Heart right ventricle (tissue), 16 donors: ENCODE measurements at places on chromosomes 7 and 10. TPM values are rescaled to one million over a fixed set of nuclear protein-coding genes. Genes with fewer than 3 reads are reported as not detected.

DNA sequence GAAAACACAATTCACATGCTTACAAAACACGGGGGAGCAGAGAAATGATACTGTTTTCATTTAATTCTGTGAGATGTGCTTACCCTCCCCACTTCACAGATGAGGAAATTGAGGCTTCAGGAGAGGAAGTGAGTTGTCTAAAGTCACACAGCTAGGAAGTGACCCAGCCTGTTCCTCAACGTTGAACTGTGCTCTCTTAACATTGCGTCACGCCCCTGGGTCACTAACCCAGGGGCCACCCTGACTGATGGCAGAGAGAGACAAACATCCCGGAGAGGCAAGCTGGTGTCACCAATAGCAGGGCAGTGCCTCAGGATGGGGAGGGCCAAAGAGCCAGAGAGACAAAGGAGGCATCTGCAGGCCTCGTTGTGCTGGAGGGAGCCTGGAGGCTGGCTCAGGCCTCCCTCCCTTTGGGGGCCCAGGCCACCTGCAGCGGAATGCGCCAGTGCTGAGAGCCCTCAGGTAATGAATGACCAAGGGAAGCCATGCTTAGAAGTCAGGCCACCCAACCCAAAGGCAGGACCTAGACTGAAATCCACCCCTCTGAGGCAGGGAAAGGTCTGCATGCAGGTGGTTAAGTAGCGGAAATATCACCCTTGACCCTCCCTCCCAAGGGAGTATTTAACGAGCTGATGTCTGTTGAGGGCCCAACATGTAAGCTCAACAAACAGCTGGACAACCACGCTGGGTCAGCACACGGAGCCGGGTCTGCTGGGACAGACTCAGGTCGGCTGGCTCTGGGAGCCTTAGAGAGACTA lies 81.3 kb downstream of the C10orf105 start:
- H3K27me3 ChIP-seq = no peaks in the 10 kb centered on the region
- H3K4me1 ChIP-seq = peaks cover 12% of the 10 kb centered on the region
- no peak overlapping the region for H3K27ac ChIP-seq
- H3K36me3 ChIP-seq = no peaks in the 10 kb centered on the region
- H3K4me3 ChIP-seq = no peak overlapping the region

GRCh38 chr10:43384252-43385221 lies 13.1 kb downstream of the FXYD4 start:
- peaks cover 18% of the 10 kb centered on the region for H3K4me1 ChIP-seq
- no peak for DNase-seq
- H3K4me3 ChIP-seq = no peak overlapping the region

DNA sequence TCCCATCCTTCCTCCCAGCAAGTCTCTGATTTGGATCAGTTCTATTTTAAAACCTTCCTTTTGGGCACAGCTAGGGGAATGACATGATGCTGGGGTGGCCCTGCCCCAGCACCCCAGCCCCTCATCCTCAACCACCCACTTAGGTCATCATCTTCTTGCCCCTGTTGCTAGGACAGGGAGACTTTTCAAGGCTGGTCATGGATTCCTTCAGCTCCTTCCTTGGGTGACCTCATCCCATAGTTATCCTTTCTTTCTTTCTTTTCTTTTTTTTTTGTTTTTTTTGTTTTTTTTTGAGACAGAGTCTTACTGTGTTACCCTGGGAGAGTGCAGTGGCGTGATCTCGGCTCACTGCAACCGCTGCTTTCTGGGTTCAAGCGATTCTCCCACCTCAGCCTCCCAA lies 127.2 kb downstream of the WDFY4 start:
- H3K4me1 ChIP-seq = peaks cover 9% of the 10 kb centered on the region

DNA sequence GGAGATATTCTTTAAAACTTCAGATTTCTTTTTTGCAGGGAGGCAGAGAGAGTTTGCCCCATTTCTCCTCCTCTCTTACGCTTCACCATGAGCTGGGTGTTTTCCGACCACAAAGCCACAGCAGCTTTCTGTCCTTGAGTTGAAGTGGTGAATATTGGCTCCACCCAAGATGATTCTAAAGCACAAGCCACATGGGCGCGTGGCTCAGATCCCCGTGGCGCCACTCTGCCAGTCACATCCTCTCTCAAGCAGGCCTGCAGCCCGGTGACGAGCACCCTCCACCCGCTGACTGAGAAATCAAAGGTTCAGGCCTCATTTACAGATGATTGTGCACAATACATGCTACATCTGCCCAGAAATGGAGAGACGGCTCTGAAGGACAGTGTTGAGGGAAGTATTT lies 27.6 kb upstream of the RNF32 start:
- H3K27me3 ChIP-seq = peaks cover 30% of the 10 kb centered on the region
- H3K36me3 ChIP-seq = no peaks in the 10 kb centered on the region
- H3K27ac ChIP-seq = no peak overlapping the region

DNA sequence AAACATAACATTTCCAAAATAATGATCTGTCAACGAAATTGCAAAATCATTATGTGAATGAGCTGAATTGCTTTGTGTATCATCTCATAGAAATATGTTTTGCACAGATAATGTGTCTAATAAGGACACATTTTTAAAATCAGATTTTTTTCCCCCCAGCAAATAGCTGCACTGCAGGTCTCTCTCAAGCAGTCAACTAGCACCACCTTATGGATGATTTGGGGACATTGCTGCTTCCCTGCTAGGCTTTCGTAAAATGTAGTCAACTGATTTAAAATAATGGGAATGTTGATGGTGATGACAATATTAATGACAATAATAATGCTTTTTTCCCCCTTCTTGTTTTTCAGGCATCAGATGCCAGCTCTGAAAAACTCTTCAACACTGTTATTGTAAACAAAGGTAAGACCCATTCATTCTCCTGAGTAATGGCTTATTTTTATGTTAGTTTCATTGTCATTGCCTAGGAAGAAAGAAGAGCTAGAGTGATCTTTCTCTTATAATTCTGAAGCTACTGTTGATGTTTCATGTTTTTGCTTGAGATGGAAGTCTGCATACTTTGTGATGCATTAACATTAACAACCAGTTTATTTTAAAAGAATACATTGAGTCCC lies 433.6 kb upstream of the GALNT17 start:
- H3K4me1 ChIP-seq = no peaks in the 10 kb centered on the region
- H3K27ac ChIP-seq = no peak overlapping the region
- H3K36me3 ChIP-seq = no peaks in the 10 kb centered on the region
- H3K27me3 ChIP-seq = no peaks in the 10 kb centered on the region
- DNase-seq = no peak
- H3K4me3 ChIP-seq = no peak overlapping the region

- H3K4me1 ChIP-seq = no peaks in the 10 kb centered on the region
- DNase-seq = no peak
- H3K36me3 ChIP-seq = no peaks in the 10 kb centered on the region
- H3K27me3 ChIP-seq = no peaks in the 10 kb centered on the region
Measured at GRCh38 chr7:20459419-20459818, 128.7 kb downstream of the ITGB8 start.

DNA sequence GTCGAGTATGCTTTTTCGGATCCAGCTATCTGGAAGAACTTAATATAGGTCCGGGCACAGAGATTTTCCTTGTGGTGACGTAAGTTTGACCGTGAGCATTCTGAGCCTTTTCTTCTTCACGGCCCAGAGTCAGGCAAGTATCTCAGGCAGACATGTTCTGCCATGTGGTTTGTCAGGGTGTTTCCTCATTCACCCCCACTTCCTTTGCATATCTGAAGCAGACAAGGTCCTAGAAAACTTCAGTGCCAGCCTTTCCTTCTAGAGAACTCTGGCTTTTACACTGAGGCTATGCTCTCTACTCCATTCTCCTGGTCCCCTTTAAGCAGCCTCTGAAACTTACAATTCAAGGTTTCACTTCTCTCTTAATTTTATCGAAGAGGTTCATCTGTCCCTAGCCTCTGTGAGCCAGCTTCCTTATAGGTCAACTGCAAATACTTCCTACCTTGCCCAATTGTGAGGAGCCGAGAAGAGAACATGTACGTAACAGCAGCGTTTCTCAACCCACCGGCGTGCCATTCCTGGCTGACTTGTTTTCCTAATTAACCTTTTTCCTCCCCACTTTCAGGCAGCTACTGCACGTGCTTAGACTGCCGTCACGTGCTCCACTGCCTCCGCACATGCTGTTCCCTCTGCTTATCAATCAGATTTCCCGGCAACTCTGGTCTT lies 47.3 kb downstream of the CDCA7L start:
- peak overlapping the region; percentile 19 for H3K27ac ChIP-seq
- DNase-seq = no peak
- H3K27me3 ChIP-seq = no peaks in the 10 kb centered on the region
- peaks cover 37% of the 10 kb centered on the region for H3K36me3 ChIP-seq
- H3K4me1 ChIP-seq = no peaks in the 10 kb centered on the region

- no peaks in the 10 kb centered on the region for H3K27me3 ChIP-seq
- no peak overlapping the region for H3K27ac ChIP-seq
- no peak for DNase-seq
- H3K4me3 ChIP-seq = no peak overlapping the region
- no peaks in the 10 kb centered on the region for H3K4me1 ChIP-seq
Measured at GRCh38 chr10:50447691-50448090, 176.1 kb downstream of the SGMS1 start.

GRCh38 chr7:153447011-153447410 lies 605.2 kb upstream of the DPP6 start:
- H3K36me3 ChIP-seq = no peaks in the 10 kb centered on the region
- no peak for DNase-seq
- H3K27ac ChIP-seq = no peak overlapping the region
- H3K4me3 ChIP-seq = no peak overlapping the region
- no peaks in the 10 kb centered on the region for H3K4me1 ChIP-seq

DNA sequence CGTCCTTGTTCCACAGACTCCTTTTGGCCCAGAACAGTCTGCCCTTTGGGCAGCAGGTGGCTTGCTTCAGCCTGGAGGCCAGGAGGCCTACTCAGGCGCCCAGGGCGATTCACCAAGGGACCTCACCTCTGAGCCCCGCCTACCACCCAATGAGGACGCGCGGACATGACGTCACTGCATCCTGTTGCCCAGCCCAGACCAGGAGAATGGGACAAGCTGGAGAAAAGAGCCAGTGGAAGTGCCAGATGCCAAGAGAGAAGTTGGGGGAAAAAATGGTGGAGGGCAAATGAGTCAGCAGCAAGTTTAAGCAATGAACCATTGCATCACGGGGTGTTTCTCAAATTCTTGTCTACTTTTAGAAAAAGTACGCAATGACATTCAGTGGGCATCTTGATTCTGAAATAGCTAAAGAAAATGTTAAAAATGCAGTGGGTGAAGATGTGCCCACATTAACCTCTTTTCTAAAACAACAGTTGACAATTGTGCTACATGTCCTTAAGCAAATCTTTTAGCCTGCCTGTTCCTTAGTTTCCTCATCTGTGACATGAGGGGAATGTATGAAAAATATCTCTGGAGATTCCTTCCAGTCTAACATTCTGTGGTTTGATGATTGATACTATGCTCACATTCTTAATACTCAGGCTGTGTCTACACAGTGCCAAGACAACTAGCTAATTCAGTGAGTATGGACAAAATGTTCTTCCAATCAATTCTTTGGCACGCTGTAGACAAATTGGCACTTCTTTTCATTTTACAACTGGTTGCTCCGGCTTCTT lies 23.9 kb upstream of the LEP start:
- no peaks in the 10 kb centered on the region for H3K4me1 ChIP-seq
- peaks cover 49% of the 10 kb centered on the region for H3K27me3 ChIP-seq

GRCh38 chr7:157403646-157404401 lies 67.0 kb downstream of the DNAJB6 start:
- DNase-seq = no peak
- H3K27ac ChIP-seq = peak overlapping the region; percentile 38
- no peaks in the 10 kb centered on the region for H3K36me3 ChIP-seq

DNA sequence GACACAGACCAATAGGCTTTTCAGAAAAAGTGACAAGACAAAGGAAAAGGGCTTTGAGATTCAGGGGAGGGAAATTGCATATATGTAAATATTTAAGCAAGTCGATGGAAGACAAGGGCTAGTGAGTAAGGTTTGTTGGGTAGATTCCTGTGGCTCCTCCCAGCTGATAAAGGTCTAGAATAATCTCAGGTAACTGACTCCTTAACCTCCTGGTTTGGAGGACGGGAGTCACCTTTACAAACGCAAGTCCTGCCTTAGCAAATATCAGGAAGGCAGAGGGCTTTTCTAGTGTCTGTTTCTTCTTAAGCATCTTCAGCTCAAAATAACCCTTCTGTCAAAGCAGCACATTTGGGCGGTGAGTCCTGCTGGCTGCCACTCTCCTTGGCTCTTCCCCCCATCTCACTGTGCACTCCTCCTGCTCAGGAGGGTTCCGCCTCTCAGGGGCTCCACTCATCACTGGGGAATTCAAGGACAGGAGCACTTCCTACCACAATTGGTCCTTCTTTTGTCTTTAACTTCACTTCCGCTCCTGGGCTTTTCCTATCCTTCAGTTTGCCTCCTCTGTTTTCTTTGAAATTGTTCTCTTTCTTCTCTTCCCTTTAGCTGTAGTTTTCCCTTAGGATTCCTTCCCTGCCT lies 496.3 kb upstream of the KLF6 start:
- H3K27ac ChIP-seq = no peak overlapping the region
- peaks cover 20% of the 10 kb centered on the region for H3K4me1 ChIP-seq
- H3K4me3 ChIP-seq = no peak overlapping the region
- DNase-seq = no peak
- no peaks in the 10 kb centered on the region for H3K27me3 ChIP-seq
- H3K36me3 ChIP-seq = no peaks in the 10 kb centered on the region

Gene UBE2H
- 73.5 TPM for total RNA-seq

GRCh38 chr7:16300361-16300895 lies 120.9 kb downstream of the CRPPA start:
- no peaks in the 10 kb centered on the region for H3K27me3 ChIP-seq
- no peak overlapping the region for H3K4me3 ChIP-seq
- no peaks in the 10 kb centered on the region for H3K36me3 ChIP-seq
- no peak for DNase-seq
- H3K27ac ChIP-seq = no peak overlapping the region
- H3K4me1 ChIP-seq = no peaks in the 10 kb centered on the region

GRCh38 chr7:26759108-26759507 lies 105.3 kb downstream of the SKAP2 start:
- no peaks in the 10 kb centered on the region for H3K27me3 ChIP-seq
- DNase-seq = no peak
- H3K4me1 ChIP-seq = no peaks in the 10 kb centered on the region
- no peaks in the 10 kb centered on the region for H3K36me3 ChIP-seq

DNA sequence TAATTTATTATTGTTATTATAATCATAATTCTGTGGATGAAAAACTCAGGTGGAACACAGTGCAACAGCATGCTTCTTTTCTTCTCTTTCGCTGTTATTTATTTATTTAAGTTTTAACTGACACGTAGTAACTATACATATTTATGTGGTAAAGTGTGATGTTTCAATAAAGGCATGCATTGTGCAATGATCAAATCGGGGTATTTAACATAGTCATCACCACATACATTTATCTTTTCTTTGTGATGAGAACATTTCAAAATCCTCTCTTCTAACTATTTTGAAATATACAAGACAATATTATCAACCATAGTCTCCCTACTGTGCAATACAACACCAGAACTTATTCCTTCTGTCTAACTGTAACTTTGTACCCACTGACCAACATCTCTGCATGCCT lies 152.5 kb upstream of the LYZL1 start:
- no peaks in the 10 kb centered on the region for H3K36me3 ChIP-seq
- DNase-seq = no peak
- H3K27me3 ChIP-seq = no peaks in the 10 kb centered on the region
- no peak overlapping the region for H3K4me3 ChIP-seq
- H3K4me1 ChIP-seq = peaks cover 14% of the 10 kb centered on the region

GRCh38 chr7:100612730-100613390 lies 520 bp downstream of the MOSPD3 start:
- peaks cover 18% of the 10 kb centered on the region for H3K4me1 ChIP-seq
- DNase-seq = no peak
- peak overlapping the region; percentile 92 for H3K27ac ChIP-seq
- peak overlapping the region; percentile 89 for H3K4me3 ChIP-seq
- no peaks in the 10 kb centered on the region for H3K36me3 ChIP-seq
